AG09319 (cell line): ENCODE measurements at places on chromosomes 3 and 15.

- no peak for DNase-seq
Observed at GRCh38 chr3:111392894-111393398, 149.1 kb upstream of the CD96 start.

DNA sequence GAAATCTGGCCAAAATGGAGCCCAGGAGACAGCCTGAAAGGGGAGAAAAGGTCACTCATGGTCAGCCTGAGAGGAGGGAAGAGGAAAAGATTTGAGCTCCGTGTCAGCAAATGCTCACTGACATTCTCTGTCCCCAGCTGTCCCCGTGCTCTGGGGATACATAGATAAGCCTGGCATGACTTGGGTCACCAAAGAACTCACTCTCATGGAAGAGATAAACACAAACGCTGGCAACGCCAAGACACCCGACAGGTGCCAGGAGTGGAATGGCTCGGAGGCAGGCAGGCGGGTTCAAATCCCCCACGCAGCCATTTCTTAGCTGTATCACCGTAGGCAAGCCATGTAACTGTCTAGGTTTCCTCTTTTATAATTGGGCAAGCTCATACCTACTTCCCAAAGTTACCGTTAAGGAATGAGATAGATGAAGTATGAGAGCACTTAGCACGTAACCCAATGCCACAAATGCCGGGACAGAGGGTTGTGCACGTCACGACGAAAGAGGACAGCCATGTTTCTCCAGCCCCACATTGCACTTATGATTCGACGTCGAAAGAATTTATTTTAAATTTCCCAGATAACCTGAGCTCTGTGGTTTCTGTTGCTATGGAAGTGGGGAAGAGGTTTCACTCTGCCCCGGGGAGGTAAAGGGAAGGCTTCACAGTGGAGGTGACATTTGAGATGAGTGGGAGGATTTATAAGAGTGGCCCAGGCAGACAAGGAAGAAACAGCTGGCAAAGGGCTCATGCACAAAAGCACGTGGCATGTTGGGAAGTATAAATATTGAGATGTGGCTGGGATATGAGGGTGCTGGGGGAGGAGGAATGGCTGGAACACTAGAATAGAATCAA lies 41.4 kb upstream of the TSEN2 start:
- no peak for DNase-seq

GRCh38 chr3:62318752-62319569 lies 54.4 kb downstream of the FEZF2 start:
- DNase-seq: peak; percentile 46

DNA sequence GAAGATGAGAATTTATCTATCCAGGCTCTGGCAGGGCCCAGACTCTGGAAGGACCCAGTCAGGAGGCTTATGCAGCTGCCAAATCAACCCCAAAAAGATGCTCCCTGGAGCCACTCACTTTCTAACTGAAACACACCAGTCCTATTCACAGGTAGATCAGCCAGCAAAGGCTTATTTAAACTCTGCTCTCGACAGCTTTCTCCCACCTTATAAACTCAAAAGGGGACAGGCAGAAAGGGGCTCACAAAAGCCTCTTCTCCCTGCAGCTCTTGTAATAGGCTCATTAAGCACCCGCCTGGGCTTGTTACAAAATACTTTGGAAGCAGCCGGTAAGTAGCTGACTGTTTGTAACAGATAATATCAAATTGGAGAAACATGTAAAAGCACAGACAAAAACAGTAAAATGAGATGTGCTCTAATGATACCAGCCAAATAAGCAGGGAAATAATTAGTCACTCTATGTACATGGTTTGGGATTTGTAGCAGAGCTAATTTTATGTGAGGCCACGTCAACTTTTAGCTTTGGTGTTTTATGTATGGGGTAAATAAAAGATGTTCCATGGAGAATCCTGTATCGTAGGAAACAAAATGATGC lies 213.8 kb downstream of the NR2F2 start:
- no peak for DNase-seq

DNA sequence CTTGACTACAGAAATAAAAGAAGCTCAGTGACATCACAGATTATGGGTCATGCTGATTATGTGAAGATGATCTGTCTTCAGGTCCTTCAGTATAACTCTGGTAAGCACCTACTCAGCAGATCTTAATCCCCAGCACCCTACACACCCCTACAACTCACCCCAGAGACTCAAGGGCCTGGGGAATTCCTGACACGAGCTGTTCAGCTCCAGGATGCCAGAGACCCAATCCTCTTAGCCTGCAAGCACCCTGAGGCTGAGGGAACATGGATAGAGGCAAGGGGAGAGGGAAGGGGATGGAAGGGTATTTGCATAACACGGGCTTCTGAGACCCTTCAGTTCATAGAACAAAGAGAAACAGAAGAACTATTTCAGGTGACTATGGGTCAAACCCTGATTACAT lies 13.0 kb downstream of the GLB1 start:
- DNase-seq: no peak

DNA sequence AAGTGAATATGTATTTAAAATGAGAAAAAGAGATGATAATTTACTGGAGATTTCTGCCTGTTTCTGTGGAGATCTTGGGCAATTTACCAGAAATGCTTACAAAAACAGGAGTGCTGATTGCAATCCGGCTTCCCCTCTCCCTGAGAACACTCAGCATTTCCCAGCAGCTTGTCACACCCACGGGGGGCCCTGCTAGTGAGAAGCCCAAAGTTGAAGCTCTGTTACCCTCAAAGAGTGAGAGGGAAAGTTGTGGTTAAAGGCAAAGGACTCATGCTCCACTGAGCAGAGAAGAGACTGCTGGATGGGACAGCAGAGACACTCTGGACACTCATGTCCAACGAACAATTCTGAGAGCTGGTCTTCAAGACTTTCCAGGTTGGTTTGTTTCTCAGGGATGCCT lies 2.9 kb downstream of the MCTP2 start:
- no peak for DNase-seq

GRCh38 chr3:11072631-11073030 lies 80.1 kb downstream of the SLC6A1 start:
- no peak for DNase-seq

DNA sequence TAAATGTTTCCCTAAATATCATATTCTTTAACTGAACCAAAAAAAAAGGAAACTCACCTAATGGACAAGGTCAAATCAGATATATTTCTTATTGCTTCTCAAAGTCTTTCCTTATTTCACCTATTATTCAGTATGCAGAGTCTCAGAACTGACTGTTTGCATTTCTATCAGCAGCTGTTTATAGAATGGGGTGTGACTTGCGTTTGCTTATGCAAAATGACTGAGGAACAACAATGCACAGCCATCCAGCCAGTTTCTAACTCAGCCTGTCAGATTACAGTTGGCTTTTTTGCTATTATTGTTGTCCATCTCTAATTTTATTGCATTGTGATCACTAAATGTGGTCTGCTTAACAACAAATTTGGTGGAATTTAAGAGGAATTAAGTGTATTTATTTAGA lies 40.7 kb downstream of the RAB27A start:
- no peak for DNase-seq

GRCh38 chr3:53342353-53342752 lies 5.0 kb downstream of the DCP1A start:
- no peak for DNase-seq

- no peak for DNase-seq
Observed at GRCh38 chr3:108222853-108223565, 785 bp upstream of the IFT57 start.

DNA sequence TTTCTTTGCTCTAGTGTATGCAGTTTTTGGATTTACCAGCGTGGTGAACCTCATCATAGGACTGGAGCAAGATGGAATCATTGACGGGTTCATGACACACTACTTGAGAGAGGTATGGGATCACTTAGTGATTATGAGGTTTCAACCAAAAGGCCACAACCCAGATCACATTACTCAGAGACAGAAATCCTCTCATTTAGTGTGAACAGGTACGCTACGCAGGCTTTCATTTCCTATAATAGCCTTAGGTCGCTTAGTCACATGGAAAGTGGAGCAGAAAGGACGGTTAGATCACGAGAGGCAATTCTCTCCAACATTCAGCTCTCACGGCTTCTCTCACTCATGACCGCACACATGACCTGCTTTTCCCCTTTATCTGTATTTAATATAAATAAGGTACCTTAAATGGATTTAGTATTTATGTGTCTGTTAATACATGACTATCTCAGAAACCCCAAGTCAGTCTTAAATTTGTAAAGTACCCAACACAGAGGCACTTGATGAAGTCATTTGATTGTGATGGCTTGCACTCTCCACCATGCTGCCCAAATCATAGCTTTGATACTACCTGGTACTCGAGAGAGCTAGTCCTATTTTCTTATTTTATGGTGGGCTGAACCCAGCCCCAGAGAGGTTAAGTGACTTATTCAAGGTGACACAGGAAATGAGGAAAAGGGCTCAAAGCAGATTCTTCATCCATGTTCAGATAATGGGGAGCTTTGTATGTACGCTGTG lies 8.6 kb downstream of the TM6SF1 start:
- no peak for DNase-seq

GRCh38 chr3:56118968-56119367 lies 349.3 kb downstream of the ERC2 start:
- DNase-seq: no peak

- no peak for DNase-seq
Observed at GRCh38 chr15:76953913-76954312, 22.4 kb downstream of the RCN2 start.

DNA sequence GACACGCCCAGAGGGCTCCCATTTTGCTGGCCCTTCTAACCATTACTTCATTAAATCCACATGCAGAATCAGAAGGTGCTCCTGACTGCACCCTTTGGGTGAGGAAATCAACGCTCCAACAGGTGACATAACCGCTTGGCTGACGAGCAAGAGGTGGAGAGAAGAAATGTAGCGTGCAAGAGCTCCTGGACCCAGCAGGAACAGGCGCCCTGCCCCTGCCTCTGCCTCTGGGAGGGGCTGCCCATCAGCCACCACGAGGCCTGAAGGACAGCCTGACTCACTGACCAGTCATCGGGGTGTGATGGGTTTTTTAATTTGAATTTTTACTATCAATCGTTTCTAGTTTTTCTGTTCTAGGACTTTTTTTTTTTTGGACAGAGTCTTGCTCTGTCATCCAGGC lies 218.2 kb downstream of the ADAMTS17 start:
- DNase-seq: no peak

- no peak for DNase-seq
Observed at GRCh38 chr15:56552659-56553058, 87.7 kb upstream of the MNS1 start.

DNA sequence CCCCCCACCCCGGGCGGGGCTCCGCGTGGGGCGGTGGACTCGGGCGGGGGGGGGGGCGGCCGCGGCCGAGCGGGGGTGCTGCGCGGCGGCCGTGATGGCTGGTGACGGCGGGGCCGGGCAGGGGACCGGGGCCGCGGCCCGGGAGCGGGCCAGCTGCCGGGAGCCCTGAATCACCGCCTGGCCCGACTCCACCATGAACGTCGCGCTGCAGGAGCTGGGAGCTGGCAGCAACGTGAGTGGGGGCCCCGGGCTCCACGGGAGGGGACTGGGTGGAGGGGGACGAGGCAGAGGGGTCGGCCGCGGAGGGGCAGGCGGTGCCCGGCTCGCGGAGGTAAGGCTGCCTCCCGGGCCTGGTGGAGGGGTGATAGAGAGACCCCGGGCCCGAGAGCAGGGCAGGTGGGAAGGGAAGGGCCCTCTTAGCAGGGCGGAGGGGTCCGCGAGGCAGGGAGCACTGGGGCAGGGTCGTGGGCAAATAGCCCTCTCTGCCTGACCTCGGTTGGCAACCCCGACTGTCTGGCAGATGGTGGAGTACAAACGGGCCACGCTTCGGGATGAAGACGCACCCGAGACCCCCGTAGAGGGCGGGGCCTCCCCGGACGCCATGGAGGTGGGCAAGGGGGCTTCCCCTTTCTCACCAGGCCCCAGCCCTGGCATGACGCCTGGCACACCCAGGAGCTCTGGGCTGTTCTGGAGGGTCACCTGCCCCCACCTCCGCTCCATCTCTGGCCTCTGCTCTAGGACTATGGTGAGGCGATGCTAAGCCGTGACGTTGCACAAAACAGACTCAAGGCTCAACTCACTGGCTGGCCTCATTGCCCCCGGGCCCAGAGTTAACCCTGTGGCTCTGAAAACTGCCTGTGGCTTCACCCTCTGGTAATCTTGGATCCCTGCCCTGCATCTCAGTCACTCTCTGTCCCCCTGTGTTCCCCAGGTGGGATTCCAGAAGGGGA lies at the start of gene ECE2:
Gene ECE2, plus strand, starts transcription at position 62 of the 950 bp plus-strand sequence. Its CDS starts 132 bp downstream, at position 194.
- DNase-seq: no peak

- DNase-seq: no peak
Observed at GRCh38 chr3:195114786-195115599, 156.0 kb downstream of the XXYLT1 start.

- DNase-seq: no peak
Observed at GRCh38 chr3:151281671-151282324, 3.5 kb upstream of the P2RY14 start.
